SHP77 treated with DMSO at 0.1 percent for 48 hours (cell line): ENCODE measurements at places on chromosomes 4 and X.

GRCh38 chr4:48832571-48832970, 1.7 kb downstream of the OCIAD1 start:
- no peak for DNase-seq

GRCh38 chrX:105266456-105266855, 46.0 kb upstream of the TEX13A start:
- DNase-seq: no peak

DNA sequence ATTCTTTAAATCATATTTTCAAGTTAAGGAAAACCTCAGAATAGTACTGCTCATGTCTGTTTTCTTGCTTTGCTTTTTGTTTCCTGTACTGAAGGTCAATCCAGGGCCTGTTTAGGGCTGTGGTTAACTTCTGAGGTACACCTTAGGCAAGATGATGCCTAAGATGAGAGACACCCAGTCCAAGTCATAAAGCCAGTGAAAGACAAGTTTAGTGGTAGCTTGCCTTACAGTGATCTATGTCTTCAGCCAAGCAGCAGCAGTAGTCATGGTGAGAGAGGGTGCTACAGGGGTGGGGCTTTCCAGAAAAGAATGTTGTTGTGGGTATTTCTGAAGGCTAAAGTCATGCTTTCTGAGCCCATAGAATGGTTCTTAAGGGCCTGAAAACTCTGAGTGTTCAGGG, 173.7 kb downstream of the VSIG4 start:
- DNase-seq: no peak

GRCh38 chr4:36740796-36741310, 459.4 kb downstream of the DTHD1 start:
- DNase-seq: no peak

DNA sequence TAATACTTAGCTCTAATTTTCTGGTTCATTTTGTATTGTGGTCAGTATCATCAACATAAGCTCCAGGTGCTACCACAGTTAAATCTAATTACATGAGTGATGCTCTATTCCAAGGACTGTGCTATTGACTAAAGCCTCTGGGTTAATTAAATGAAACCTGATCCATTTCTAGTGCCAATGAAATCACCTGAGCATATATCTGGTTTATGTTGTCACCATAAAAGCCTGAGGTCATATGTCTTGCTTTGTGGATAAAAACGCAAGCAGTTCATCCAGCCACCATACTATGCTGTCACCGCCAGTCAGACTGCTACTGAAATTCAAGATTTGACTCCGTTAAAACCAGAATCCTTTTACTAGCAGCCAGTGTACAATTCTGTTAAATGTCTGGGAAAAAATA, 64.2 kb upstream of the ZNF518B start:
- DNase-seq: peak; percentile 8

- DNase-seq: no peak
Observed at GRCh38 chr4:101707596-101707995, 82.9 kb upstream of the BANK1 start.

DNA sequence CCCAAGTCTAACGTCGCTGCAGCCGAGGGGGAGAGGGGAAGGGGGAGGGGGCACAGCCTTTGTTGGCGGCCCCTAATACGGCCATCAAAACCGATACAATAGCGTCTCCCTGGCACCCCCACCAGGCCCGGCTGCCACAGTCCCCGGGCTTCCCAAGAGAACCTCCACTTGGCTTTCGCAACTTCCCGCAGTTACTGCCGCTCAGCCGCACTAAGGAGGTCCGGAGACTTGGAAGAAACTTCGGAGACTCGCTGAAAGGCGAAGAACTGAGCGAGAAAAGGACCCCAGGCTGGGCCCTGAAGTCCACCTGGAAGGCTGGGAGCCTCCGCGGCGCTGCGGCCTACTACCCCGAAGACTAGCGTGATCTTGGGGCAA, 2.8 kb downstream of the NKX6-1 start:
- no peak for DNase-seq

- DNase-seq: peak; percentile 25
Observed at GRCh38 chr4:81214881-81215868, at the start of gene PRKG2. PRKG2 (minus strand) TSS chr4:81215222; CDS start chr4:81205047, 10,175 bp downstream.

DNA sequence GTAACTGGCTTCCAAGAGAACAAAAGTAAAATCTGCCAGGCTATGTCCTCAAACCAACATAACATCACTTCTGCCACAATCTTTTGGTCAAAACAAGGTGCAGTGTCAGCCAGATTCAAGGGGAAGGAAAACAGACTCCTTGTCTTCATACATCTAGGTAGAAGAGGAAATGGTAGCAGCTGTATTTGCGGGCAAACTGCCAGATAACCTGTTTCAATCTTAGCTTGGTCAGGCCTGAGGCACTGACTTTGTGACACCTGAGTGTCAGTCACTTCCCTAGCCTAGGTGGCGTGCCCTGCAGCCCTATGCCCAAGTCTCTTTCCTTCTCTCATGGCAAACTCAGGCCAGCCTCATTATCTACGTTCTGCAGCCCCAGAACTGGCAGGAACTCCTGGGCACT, 146.2 kb upstream of the JADE1 start:
- DNase-seq: no peak

- DNase-seq: no peak
Observed at GRCh38 chr4:2396781-2397368, 21.6 kb downstream of the ZFYVE28 start.

DNA sequence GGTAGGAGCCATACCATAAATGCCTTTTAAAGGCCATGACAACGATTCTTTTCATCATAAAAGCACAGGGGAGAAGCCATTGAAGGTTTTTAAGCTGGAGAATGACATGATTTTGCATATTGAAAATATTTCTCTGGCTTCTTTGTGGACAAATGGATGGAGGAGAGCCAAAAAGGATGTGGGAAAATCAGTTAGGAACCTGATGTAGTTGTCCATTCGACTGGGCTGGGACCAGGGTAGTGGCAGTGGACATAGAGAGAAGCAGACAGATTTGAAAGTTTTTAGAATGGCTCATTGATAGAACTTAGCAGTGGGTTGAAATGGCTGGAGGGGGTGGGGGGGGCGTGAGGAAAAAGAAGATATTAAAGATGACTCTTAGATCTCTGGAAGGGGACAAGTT, 19.7 kb upstream of the MSN start:
- DNase-seq: no peak

- DNase-seq: no peak
Observed at GRCh38 chr4:114015444-114015899, 36.0 kb upstream of the ARSJ start.

- no peak for DNase-seq
Observed at GRCh38 chr4:141643557-141643956, 7.2 kb downstream of the IL15 start.

DNA sequence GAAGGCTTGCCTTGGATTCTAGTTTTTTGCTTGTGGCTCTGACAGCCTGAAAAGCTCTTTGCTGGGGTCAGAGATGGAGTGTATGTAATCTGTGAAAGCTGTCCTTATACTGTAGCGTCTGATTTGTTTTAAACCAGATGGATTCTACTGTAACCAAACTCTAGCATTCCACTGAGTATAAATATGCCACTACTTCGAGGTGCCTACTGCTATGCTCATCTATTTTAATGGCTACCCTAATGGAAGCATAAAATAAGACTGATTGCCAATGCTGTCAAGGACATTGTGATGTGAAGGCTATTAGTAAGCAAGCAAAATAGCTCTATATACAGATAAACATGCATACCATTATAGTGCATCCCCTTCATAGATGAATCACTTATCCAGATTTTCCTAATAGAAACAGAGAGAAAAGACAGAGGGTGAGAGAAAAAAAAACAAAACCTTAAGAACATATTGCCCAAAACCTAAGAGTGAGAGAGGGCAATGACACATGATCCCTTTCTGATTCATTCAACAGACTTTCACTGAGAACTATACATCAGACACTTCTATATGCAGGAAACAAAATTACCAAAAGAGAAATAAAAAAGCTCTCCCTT, 1025.8 kb upstream of the LCORL start:
- DNase-seq: no peak

DNA sequence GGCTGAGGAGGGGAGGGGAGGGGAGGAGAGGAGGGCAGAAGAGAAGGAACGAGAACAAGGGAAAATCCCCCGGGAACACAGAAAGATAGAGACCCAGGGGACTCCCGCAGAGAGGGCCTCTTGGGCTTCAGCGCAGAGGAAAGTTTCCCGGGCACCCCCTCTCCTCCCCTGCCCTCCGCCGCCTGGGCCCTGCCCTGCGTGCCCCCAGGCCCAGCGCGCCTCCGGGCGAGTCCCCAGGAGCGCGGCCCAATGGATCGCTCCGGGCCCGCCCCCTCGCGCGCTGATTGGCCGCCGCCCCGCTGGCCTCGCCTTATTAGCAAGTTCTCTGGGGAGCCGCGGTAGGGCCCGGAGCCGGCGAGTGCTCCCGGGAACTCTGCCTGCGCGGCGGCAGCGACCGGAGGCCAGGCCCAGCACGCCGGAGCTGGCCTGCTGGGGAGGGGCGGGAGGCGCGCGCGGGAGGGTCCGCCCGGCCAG, at the start of gene MSX1:
Gene MSX1, plus strand, starts transcription at position 341 of the 474 bp plus-strand sequence. CDS start 235 bp downstream, outside the sequence.
- peak; percentile 38 for DNase-seq

GRCh38 chrX:100984818-100985217, 15.3 kb downstream of the ARL13A start:
- no peak for DNase-seq

DNA sequence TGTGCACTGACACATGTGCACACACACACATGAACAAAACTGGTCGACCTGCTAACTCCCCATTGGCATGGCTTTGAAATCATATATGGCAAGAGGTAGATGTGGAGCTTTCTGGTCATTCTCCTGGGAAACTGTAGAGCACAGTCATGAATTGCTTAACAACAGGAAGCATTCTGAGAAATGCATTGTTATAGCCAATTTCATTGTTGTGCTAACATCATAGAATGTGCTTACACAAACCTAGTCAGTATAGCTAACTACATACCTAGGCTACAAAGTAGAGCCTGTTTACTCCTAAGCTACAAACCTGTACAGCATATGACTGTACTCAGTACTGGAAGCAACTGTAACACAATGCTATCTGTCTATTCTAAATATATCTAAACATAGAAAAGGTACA, 134.2 kb upstream of the SH3RF1 start:
- DNase-seq: no peak

GRCh38 chr4:20151436-20151835, 100.3 kb upstream of the SLIT2 start:
- DNase-seq: no peak

DNA sequence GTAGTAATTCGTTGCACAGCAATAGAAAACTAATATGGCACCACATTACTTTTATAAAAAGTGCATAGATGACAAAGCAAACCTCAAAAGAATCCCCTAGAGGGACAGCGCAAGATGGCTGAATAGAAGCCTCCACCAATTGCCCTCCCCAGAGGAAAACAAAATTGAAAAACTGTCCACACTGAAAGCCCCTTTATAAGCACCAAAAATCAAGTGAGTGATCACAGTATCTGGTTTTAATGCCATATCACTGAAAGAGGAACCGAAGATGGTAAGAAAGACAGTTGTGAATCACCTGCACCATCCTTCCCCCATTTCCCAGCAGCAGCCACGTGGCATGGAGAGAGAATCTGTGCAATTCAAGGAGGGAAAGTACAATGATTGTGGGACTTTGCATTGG, 522.2 kb downstream of the GLUD2 start:
- no peak for DNase-seq

GRCh38 chr4:105909787-105910281, 14.6 kb downstream of the NPNT start:
- no peak for DNase-seq

- no peak for DNase-seq
Observed at GRCh38 chrX:119991005-119991787, 47.6 kb upstream of the NKAP start.
